Activated CD4-positive, alpha-beta T cell treated with anti-CD3 and anti-CD28 coated beads, Interleukin-2, Interleukin-4, amounts not matched to agents 100 ng/mL and 50 ng/mL, durations not matched to agents 16 hours and 8 hours (primary cell): ENCODE measurements at places on chromosomes 6 and 20.

DNA sequence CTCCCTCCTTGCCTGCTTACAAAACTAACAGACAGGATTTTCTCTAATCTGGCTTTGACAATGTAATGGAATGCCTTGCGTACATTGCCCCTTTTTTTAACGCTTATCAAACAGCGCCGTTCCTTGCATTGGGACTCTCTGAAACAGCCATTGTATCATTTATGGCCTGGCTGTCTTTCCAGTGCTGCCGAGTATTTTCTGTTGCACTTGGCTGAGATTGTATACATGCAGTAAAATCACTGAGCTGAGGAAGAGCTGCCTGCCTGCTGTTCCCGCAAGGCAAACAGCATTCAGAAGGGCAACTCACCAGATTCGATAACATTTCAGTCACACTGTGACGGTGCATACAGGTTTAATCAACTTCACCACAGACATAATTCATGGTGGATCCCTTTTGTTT lies 106.0 kb downstream of the SH3BGRL2 start:
- DNase-seq: no peak

- DNase-seq: no peak
Measured at GRCh38 chr20:1657556-1658334, at the start of gene SIRPG. Gene SIRPG (minus strand): TSS chr20:1657779. CDS start chr20:1657714, 65 bp downstream.

DNA sequence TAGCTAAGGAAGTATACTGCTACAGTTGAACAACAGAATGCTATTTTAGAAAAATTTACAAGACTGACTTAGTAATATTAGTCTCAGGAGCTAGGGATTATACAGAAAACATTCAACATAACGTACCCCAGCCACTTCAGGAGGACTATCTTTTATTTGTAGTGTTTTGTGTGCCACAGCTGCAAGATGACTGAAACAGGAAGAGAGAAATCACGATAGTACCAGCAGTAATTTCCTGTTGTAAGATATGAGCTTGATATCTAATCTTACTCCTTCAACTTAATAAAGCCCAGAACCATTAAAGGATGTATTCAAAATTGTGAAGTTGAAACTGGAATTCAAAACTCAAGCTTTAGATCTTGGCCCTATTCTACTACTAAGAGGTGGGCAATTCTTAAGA lies 42.1 kb downstream of the SLC35A1 start:
- no peak for DNase-seq

DNA sequence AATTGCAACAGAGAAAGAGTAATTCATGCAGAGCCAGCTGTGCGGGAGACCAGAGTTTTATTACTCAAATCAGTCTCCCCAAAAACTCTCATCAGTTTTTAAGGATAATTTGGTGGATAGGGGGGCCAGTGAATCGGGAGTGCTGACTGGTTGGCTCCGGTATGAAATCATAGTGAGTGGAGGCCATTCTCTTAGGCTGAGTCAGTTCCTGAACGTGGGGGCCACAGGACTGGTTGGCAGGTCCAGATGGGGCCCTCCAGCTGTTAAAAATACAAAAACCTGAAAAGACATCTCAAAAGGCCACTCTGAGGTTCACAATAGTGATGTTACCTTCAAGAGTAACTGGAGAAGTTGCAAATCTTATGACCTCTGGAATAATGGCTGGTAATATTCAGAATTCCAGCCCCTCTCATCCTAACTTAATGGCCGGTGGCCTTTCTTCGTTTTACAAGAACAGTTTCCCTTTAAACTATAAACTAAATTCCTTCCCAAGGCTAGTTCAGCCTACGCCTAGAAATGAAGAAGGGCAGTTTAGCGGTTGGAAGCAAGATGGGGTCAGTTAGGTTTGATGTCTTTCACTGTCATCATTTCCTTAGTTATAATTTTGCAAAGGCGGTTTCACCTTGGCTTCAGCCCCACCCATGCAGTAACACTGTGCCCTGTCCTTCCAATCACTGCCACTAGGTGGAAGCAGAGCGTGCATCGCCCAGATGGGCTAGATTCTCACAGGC lies 6.8 kb upstream of the MICA start:
- peak; percentile 89 for DNase-seq

GRCh38 chr6:82178077-82178758 lies 69.3 kb downstream of the IBTK start:
- DNase-seq: no peak

GRCh38 chr20:36823121-36823520 lies 49.6 kb upstream of the DSN1 start:
- no peak for DNase-seq

- no peak for DNase-seq
Measured at GRCh38 chr6:170139531-170139930, 151.3 kb downstream of the DLL1 start.

DNA sequence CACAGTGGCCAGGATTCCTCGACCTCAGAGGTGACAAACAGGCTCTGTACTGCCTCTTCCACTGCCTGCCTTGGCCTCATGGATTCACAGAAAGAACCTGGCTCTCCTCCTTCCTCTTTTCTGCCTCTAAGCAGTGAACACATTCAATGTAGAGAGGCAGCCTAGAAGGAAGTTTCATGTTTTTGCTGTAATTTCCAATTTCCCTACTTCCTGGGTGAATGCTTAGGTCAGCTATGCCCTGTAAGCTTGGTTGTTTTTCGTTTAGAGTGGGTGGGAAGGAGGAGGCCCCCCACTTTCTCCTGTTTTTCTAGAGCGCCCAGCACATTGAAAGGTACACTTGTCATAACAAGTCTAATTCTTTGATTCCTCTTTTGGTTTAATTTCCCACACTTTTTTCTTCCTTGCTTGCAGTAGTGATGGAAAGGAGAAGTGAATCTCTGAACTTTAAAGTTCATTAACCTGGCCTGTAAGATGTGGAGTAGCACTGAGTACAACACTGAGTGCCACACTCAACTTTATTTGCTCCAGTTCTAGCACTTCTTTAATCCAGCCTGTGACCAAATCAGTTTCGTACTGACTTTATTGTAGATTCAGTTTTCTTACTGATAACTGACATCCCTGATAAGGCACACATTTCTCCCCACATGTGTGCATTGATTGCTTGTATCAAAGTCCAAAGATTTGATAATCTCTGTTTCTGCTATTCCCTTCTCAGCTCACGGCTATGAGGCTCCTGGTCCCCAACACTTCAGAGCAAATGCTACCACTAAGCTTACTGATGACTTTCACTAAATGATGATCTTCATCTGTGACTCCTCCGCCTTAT lies 100.0 kb upstream of the MAN1A1 start:
- DNase-seq: no peak

- DNase-seq: no peak
Measured at GRCh38 chr6:41790045-41790444, 2.6 kb downstream of the TOMM6 start.

DNA sequence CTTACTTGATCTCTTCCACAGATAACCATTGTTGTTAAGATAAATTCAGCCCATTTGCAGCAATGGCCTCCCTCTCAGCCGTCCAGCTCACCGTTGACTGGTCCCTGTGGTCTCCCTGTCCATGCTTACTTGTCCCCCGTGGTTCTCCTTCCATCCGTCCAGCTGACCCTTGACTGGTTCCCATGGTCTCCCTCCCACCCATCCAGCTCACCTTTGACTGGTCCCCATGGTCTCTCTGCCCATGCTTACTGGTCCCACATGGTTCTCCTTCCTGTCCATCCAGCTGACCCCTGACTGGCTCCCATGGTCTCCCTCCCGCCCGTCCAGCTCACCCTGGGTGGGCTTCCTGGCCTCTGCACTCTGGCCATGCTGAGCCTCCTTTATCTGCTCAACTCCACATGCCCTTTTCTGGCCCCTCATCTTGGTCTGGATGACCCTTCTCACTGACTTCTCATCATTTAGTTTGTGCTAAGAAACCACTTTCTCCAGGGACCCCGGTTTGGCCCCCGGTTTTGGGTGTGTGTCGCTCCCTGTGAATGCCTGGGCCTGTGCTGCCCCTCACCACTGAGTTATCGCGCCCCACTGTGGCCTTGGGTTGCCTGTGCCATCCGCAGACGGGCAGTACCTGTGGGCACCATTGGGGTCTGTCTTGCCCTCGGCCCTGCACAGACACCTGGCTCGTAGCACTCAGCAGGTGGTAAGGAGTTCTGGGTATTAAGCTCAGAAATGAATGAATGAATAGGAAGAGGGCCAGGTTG lies 146.4 kb downstream of the ERMARD start:
- DNase-seq: no peak

GRCh38 chr6:13586603-13587542 lies 12.5 kb downstream of the SIRT5 start:
- no peak for DNase-seq

GRCh38 chr6:81572020-81572419 lies 180.5 kb downstream of the TENT5A start:
- no peak for DNase-seq

DNA sequence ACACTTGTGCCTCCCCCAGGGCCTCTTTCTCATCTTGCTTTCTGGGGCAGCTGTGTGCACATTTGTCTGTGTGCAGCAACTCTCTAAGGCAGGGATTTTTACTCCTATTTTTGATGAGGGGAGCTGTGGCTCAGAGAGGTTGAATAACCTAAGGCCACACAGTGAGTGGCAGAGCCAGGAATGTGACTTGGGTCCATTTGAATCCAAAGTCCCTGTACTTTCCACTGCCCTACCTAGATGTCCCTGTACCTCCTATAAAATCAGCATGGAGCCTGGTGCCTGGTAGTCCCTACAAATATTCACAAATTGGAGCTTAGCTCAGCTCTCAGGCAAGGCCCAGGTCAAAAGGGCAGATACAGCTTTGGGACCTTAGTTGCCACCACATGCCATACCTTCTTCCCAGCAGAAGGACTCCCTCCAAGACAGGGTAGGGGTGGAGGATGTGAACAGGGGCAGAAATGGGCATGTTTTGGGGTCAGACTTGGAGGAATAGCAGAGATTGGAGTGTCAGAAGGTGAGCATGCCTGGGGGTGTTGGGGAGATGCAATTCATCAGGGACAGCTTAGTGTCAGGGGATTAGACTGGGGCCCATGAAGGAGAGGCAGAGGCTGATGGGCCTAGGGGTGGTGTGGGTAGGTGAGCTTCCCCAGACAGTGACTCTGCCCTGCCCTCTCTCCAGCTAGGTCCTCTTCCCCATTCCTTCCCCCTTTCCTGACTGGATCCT lies 4.1 kb upstream of the VEGFA start:
- DNase-seq: no peak

DNA sequence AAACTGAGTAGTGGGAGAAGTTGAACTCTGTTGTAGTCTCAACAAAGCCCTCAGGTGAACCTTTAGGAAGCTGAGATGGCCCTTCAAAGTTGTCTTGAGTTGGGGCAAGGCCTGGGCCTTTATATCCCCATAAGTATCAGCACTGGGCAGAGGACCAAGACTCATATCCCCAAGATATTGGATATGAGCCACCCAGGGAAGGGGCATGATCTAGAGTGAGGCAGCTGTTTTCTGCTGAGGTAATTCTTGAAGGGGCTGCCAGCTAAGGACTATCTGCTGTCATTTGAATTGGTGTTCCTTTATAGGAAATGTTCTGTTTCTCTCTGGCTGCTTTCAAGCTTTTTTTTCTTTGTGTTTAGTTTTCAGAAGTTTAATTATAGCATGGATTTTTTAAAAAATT lies 140.7 kb upstream of the FLRT3 start:
- no peak for DNase-seq

- DNase-seq: no peak
Measured at GRCh38 chr6:148398244-148398643, 55.6 kb downstream of the SASH1 start.

GRCh38 chr6:161082215-161082614 lies 90.6 kb downstream of the MAP3K4 start:
- no peak for DNase-seq

DNA sequence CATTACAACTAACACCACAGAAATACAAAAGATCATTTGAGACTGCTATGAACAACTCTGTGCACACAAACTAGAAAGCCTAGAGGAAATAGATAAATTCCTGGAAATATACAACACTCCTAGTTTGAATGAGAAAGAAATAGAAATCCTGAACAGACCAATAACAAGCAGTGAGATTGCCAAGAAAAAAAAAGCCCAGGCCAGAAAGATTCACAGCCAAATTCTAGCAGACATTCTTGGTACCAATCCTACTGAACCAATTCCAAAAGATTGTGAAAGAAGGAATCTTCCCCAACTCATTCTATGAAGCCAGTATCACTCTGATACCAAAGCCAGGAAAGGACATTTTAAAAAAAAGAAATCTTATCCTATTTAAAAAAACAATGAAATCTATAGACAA lies 7.0 kb upstream of the CDK19 start:
- no peak for DNase-seq

DNA sequence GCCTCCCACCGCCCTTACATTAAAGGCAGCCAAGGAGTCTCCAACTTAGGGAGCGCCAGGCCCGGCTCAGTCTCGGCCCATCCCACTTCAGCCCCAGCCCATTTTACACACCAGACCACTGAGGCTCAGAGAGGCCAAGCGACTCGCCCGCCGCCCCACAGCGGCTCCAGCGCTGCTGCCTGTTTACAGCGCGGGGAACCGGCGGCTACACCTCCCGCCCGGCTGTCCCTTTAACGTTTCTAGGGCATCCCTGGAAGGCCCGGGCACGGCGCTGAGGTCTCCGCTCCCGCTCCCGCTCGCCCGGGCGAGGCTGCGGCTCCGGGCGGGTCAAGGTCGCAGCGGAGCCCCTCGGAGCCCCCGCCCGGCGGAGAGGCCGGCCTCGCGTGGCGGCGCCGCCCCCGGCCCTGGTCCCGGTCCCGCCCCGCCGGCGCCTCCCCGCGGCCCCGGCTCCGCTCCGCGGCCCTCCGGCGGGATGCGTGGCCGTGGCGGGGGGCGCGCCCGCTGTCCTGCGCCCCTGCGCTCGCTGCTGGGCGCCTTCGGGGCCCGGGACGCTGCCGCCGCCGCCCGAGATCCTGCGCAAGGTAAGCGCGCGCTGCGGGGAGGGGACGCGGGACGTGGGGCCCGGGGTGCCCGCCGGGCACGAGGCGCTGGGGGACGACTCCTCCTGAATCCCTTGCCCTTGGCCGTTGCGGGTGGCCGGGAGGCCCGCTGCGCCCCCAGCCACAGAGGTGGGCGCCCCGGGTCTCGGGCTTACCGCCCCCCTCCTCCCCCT lies 27.1 kb upstream of the PHACTR3 start:
- no peak for DNase-seq

- DNase-seq: no peak
Measured at GRCh38 chr6:161367472-161367871, 93.6 kb upstream of the AGPAT4 start.

GRCh38 chr20:33666293-33667244 lies at the start of gene ACTL10:
Gene ACTL10 (plus strand): TSS chr20:33666943. CDS start chr20:33667498, 555 bp downstream.
- peak; percentile 95 for DNase-seq

DNA sequence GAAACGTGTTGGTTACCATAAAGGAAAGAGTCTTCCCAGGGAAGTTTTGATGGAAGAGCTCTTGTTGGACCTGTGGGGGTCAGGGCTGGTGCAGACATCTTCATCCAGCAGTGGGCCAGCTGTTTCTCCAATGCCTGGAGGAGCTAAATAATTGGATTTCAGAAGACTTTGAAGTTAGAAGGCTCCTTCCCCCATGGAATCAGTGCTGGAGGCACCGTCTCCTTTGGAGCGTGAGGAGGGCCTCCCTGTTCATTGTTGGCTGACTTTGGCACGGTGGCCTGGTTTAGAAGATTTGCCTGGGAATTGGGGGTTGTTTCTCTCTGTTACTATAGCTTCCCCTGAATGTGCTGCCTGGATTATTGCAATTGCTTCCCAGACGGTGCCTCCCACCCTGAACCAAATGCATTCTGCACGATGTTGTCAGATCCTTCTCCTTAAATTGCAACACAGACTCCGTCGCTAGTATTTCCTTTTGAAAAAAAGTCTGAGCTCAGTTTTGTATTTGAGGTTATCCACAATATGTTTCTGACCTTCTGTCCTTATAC lies 27.7 kb upstream of the KCNG1 start:
- DNase-seq: no peak

GRCh38 chr20:10362674-10363073 lies 71.3 kb downstream of the MKKS start:
- no peak for DNase-seq

- peak; percentile 19 for DNase-seq
Measured at GRCh38 chr6:116572162-116572561, 858 bp downstream of the RWDD1 start.
